ENCODE measurements at places on chromosomes 7 and 10. TPM values are rescaled to one million over a fixed set of nuclear protein-coding genes. Genes with fewer than 3 reads are reported as not detected.

GRCh38 chr10:120012131-120012400, 119.5 kb downstream of the SEC23IP start:
- DNase-seq: no peak

PILRA gene
- 1.9 TPM for polyA plus RNA-seq

ADCY1 gene
- 10.9 TPM for polyA plus RNA-seq

FRG2B gene
- polyA plus RNA-seq: not detected

NXPH1 gene
- polyA plus RNA-seq: not detected

GRCh38 chr10:31599626-31600504, 280.8 kb downstream of the ZEB1 start:
- DNase-seq: peak; percentile 34

- DNase-seq: no peak
Observed at GRCh38 chr10:59179068-59179467, 2.6 kb downstream of the PHYHIPL start.

SGMS1 gene
- polyA plus RNA-seq: 30.5 TPM

VAX1 gene
- polyA plus RNA-seq: not detected

CPEB3 gene
- 2.8 TPM for polyA plus RNA-seq

GRCh38 chr10:13521026-13521425, 7.8 kb downstream of the BEND7 start:
- DNase-seq: no peak

NUTM2E gene
- 0.12 TPM for polyA plus RNA-seq

DNA sequence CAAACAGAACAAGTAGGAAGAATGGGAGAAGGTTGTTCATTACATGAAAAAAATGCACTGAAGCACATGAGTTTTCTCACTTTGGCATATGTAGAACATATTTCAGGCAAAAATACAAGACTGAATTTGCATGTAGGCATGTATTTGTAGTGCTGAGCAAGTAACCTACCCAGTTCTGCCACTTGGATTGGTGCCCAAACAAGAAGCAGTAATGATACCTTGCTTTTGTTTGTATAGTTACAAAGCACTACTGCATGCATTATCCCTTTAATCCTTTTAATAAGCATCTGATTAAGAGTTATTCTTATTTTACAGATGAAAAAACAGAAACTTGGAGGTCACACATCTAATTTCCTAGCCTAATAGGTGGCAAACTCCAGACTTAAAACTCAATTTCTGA, 23.1 kb upstream of the CTTNBP2 start:
- no peak for DNase-seq

RNF148 gene
- not detected for polyA plus RNA-seq

COL28A1 gene
- 1.7 TPM for polyA plus RNA-seq

DNA sequence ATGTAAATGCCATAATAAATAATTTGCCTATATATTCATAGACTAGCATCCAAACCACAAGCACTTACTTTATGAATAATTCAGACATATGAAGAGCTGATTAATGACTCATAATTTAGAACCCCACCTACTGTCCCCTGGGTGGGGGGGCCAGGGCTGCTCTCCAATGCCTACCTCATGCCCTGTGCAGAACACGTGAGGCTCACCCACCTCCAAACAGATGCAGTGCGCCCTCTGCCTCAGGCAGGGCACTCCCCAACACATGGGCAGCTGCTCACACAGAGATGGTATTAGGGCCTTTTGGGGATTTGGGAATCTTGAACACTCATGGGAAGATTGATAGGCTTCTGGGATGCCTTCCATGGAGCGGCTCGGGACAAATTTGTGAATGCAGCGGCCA, 75.1 kb upstream of the INSIG1 start:
- no peak for DNase-seq

GIMAP6 gene
- polyA plus RNA-seq: 16.7 TPM

DNA sequence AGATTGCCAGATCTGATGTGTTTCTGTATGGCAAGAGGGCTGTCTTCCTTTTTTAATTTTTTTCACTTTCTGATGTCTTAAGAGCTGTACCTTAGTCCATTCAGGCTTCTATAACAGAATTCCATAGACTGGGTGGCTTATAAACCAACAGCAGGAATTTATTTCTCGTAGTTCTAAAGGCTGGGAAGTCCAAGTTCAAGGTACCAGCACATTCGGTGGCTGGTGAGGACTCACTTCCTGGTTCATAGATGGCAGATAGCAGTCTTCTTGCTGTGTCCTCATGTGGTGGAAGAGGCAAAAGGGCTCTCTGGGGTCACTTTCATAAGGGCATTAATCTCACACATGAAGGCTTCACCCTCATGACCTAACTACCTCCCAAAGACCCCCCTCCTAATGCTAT, 20.8 kb downstream of the GPNMB start:
- no peak for DNase-seq

- no peak for DNase-seq
Observed at GRCh38 chr7:1813394-1814088, 143.5 kb downstream of the ELFN1 start.

- no peak for DNase-seq
Observed at GRCh38 chr7:138116892-138117291, 40.6 kb downstream of the AKR1D1 start.

DNA sequence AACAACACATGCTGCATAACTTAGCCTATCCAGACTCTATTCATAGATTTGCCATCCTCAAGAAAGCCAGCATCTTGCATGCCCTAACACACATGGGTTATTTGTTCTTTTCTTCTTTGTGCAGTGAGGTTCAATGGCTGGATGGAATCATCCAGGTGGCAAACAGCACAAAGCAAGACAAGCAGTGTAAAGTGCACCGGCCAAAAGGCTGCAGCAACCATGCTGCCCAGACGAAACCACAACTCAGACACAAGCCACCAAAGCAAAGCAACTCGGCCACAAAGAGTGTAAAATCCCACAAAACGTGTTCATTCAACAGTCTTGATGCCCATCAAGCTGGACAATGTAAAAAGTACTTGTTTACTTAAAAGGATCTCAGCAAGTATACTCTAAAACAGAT, 76.9 kb downstream of the PIP4K2A start:
- no peak for DNase-seq

CNPY1 gene
- polyA plus RNA-seq: not detected

SFTPD gene
- polyA plus RNA-seq: 2.4 TPM

DNA sequence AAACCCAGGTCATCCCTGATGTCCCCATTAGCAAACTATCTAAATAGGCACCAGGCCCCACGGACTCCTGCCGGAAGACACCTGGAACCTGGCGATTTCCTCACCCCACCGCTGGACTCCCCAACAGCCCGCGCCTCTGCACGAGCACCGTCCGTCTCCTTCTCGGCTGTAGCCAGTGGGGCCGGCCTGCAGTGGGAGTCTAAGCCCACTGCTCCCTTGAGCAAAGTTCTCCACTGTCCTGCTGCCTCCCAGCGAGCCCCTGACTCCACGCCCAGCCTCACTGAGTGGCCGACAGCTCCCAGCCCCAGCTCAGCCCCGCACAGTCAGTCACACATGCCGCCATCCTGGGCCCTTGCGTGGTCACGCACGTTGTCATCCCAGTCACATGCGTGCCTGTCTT, 211.3 kb upstream of the PPP2R2D start:
- DNase-seq: no peak

ZNF804B gene
- polyA plus RNA-seq: 0.05 TPM

GRCh38 chr10:30182191-30183054, 123.0 kb upstream of the JCAD start:
- DNase-seq: peak; percentile 96

TMEM270 gene
- not detected for polyA plus RNA-seq

DNA sequence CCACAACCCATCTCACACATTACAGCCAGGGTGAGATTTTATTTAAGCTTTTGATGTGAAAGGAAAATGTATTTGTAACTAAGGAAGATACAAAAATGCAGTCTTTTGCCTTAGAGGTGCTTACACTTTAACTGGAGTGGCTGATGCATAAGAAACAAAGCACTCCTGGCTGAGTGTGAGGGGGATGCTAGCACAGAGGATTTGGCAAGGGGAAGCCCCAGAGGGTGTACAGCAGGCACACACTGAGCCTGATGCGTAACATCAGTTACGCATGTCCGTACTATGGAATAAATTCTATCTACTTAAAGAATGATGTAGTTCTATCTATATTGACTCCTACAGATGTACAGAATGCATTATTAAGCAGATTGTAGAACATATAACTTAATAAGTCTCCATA, 17.8 kb downstream of the GIMAP8 start:
- no peak for DNase-seq

DNA sequence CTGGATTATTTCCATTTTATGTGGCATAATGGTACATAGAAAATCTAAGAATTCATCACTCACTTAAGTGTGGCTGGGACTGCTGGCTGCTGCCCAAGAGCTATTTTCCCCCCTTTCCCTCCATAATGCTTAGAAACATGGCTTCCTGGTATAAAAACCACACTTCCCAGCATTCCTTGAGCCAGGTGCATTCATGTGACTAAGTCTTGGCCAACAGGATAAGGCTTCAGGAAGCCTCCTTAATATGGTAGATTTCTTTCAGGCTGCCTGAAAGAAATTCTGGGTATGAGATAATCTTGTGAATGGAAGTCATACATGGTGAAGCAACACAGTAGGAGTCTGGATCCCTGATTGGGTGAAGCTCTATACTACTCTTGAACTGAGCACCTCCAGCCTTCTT, 178.0 kb downstream of the JAZF1 start:
- no peak for DNase-seq

GRCh38 chr10:3231951-3232730, 59.6 kb upstream of the PITRM1 start:
- DNase-seq: peak; percentile 46

AMPH gene
- 14.1 TPM for polyA plus RNA-seq

DNA sequence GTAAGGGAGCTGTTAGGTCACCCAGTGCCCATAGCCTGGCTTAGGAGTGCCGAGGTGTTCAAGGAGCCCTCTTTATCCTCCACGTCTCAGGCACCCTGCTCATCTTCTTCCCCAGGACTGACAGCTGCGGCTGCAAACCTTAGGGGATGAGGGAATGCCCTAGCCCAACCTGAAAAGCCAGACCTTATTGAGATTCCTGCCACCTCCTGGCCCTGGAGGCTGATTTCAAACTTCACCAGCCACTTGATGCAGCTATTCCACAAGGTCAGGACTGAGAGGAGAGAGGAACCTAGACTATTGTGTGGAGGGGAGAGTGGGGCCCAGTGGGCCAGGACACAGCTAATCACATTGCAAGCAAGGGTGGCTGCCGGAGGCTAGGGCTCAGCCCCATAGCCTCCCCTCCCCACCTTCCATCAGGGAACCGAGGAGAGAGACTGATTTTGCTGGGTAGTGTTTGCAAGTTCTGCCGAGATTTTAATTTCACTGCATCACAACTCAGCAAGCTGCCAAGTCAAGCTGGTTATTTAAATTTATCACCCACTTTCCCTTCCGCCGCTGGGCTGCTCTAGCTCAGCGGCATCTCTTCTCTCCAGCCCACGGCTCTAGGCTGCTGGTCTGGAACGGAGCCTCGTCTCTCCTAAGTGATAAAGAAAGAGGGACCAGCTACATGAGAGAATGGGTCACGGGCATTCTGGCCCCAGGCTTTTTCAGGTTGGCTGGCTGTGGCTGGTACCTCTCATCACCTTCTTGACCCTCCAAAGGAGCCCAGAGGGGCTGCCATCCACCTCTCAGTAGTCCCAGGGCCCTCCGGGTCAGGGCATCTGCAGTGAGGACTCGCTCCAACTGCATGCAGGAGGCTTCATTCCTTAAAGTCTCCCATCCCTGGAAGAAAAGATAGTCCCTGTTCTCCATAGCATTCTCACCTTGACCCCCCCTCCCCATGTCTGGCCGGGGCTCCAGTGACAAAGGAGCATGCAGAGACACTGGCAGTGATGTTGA, 66.7 kb downstream of the PAX2 start:
- DNase-seq: no peak

DNA sequence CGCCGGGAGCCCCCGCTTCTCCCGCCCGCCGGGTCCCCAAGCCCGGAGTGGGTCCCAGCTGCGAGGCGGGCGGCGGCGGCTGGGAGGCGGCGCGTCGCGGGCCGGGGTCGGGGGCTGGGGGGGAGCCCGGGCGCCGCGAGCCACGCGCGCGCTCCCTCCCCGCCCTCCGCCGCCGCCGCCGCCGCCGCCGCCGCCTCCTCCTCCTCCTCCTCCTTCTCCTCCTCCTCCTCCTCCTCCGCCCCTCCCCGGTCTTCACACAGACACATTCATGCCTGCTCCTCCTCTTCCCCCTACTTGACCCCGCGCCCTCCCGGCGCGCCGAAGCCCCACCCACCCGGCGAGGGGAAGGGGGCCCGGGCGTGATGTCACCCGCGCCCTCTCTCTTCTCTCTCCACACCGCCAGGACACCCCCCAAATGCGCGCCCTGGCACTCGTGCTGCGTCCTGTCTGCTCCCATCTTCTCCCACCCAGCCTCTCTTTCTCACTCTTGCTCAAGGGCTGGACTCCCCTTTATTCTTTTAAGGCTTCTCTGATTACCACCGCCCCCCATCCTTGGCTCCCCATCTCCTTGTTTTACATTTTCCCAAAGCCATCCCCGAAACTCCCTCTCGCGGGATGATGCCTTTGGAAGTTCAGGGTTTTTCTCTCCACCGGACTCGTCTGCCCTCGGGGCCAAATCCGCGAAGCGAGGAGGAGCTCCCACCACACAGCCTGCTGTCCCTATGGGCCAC, 967 bp upstream of the GLI3 start:
- DNase-seq: peak; percentile 92

GRCh38 chr10:43972976-43973647, 324.4 kb upstream of the ZNF32 start:
- peak; percentile 61 for DNase-seq

TEX47 gene
- not detected for polyA plus RNA-seq

DNA sequence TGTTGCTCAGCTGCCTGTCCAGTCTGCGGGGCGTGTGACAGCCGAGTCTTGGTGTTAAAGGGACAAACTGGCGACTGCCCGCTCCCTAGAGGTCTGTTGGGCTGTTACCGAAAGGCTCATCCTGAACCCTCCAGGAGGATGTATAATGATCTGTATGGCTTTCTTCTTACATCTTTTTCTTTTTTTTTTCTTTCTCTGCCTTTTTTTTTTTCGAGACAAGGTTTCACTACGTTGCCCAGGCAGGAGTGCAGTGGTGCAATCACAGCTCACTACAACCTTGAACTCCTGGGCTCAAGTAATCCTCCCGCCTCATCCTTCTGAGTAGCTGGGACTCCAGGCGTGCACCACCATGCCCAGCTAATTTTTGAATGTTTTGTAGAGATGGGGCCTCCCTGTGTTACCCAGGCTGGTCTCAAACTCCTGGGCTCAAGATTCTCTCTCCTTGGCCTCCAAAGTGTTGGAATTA, 857 bp downstream of the INTS15 start:
- DNase-seq: no peak

CFAP46 gene
- polyA plus RNA-seq: 1.1 TPM

All from muscle of leg (tissue), 16 donors.